DMS53 (cell line): ENCODE measurements at places on chromosomes 7 and 10.

GRCh38 chr10:64571056-64571455 is 1049.9 kb downstream of the REEP3 start:
- DNase-seq, result no peak

- no peak for DNase-seq
These were observed 160.2 kb downstream of the ARHGAP12 start for GRCh38 chr10:31768467-31768866.

GRCh38 chr10:59713196-59713821 is 3.7 kb upstream of the SLC16A9 start:
- DNase-seq, result no peak

DNA sequence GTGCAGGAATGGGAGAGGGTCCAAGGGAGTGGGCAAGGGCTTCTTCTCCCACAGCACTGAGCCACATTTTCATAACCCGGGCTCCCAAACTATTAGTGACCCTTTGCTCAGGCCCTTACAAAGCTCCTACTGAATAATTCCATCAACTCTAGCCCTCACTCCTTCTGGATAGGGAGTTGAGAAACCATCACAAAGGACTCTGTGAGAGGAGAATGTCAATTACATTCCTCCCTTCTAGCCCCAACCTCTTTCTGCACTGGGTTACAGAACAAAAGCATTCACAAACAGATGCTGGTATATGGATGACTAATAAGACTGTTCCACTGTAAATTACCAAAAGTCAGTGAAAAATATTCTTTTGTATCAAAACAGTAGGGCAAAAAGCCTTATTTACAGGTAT is 203.7 kb downstream of the SORCS1 start:
- DNase-seq, result no peak

- no peak for DNase-seq
These were observed 153.5 kb upstream of the ITGB1 start for GRCh38 chr10:33111488-33112051.

GRCh38 chr7:2041496-2042367 is 191.0 kb downstream of the MAD1L1 start:
- DNase-seq, result no peak

DNA sequence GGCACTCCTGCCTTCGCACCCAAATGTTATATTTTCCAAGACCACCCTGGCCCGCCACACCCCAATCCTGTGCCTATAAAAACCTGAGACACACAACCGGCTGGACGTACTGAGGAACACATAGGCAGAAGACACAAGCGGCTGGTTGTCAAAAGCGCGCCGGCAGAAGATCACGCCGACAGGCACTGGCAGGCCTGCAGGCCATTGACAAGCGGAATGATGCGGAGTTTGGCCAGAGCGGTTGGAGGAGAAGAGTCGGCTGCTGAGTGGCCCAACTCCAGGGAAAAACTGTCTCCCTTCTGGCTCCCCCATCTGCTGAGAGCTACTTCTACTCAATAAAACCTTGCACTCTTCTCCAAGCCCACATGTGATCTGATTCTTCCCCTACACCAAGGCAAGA is 39.7 kb upstream of the SAMD8 start:
- DNase-seq, result no peak

DNA sequence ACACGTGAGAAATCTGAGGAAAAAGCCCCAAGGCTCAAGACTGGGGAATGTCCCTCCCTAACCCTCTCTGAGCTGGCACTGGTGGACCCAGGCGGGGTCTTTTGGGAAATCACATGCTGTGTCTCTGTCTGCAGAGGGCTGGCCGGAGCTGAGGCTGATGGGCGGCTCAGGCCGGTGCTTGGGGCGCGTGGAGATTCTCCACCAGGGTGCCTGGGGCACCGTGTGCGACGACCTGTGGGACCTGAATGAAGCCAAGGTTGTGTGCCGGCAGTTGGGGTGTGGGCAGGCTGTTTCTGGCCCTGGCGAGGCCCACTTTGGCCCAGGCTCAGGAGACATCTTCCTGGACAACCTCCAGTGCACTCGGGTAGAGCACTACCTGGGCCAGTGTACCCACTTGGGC is 65.7 kb downstream of the CUZD1 start:
- DNase-seq, result no peak

GRCh38 chr10:69446650-69447151 is 4.6 kb upstream of the TSPAN15 start:
- peak; percentile 87 for DNase-seq

GRCh38 chr7:83648464-83649241 is at the start of gene SEMA3E:
Gene SEMA3E (minus strand): TSS chr7:83649139.
- DNase-seq, result peak; percentile 92

DNA sequence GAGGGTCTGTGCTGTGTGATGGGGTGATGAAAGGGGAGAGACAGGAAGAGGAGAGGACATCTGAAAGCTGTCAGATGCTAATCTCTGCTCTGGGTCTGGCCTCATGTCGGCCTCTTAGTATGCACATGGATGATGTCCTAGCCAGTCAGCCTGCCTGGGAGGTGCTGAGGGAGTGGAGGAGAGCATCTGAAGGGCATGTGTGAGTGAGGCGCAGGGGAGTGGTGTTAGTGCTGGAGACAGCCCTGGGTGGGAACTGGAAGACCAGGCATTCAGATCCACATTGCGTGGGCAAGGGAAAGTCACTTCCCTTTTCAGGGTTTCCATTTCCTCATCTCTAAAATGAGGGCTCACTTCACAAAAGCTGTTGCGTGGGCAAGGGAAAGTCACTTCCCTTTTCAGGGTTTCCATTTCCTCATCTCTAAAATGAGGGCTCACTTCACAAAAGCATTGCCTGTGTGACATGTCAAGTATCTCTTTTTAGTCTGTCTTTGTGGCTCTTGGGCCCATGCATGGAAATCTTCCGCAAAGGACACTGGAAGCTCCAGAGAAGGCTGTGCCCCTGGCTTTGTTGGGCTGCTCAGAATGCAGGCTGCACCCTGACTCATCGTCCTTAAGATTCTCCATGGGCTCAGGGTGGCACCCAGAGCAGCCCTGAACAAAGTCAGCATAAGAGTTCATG is 10.0 kb downstream of the SFTPD start:
- no peak for DNase-seq

GRCh38 chr10:96075977-96076376 is 32.6 kb downstream of the CCNJ start:
- DNase-seq, result no peak

GRCh38 chr7:29105752-29106668 is 40.3 kb downstream of the CPVL start:
- peak; percentile 90 for DNase-seq

GRCh38 chr10:133140417-133141143 is 19.4 kb upstream of the KNDC1 start:
- no peak for DNase-seq

- no peak for DNase-seq
These were observed 54.9 kb downstream of the ITIH5 start for GRCh38 chr10:7611909-7612308.

DNA sequence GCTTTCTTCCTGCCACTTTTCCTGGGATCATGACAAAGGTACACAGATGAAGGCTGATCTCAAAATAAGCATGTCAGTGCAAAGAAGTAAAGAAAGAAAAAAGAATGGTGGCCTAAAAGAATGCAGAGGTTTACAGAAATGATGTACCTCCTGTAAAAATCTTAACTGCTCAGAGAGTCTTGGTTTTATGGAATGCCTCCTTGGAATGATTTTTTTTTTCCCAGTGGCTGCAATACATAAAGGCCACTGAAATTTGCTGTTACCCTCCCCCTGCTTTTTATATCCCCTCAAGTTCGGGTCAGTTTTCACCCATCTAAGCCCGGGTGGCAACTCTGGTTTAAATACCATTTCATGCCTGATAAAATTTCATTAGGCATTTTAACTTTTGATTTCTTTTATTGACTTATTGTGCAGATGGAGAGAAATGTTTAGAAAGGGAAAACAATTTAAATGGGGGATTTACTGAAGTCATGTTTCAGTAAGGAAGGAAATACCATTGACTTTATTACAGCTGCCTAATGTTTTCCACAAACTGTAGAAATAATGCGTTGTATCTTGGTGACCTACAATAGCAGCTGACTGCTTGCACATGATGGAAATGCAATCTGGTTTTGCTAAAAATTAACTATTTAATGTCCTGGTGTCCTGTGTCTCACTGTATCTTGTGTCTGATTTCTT is 102.5 kb downstream of the SAMD9 start:
- DNase-seq, result no peak

GRCh38 chr7:97007583-97007861 is 2.2 kb downstream of the DLX6 start:
- no peak for DNase-seq

DNA sequence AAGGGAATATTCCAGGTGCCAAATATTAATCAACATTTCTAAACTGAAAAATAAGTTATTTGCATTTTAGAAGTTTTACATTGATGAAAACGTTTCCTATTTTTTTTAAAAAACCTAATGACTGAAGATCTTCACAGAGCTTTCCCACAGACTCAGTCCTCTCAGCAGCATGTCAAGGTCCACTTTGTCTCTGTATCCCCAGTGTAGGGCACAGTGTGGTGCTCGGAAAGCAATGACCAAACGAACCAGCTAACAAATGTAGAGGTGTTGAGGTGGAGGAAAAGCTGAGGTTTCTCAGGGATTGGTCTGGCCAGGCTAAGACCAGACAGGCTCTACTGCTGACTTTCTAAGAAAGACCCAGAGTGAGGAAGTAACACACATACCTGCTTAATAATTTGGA is 202.2 kb upstream of the CDCA7L start:
- no peak for DNase-seq

GRCh38 chr10:88557256-88557655 is 25.9 kb downstream of the RNLS start:
- no peak for DNase-seq
